ENCODE measurements at places on chromosomes 2 and 18.

- no peak for DNase-seq
Observed at GRCh38 chr2:64839844-64840243, 149.4 kb upstream of the SLC1A4 start.

- DNase-seq = no peak
Observed at GRCh38 chr2:237316339-237316738, 97.6 kb downstream of the COL6A3 start.

- no peak for DNase-seq
Observed at GRCh38 chr2:45929674-45930395, 278.4 kb downstream of the PRKCE start.

DNA sequence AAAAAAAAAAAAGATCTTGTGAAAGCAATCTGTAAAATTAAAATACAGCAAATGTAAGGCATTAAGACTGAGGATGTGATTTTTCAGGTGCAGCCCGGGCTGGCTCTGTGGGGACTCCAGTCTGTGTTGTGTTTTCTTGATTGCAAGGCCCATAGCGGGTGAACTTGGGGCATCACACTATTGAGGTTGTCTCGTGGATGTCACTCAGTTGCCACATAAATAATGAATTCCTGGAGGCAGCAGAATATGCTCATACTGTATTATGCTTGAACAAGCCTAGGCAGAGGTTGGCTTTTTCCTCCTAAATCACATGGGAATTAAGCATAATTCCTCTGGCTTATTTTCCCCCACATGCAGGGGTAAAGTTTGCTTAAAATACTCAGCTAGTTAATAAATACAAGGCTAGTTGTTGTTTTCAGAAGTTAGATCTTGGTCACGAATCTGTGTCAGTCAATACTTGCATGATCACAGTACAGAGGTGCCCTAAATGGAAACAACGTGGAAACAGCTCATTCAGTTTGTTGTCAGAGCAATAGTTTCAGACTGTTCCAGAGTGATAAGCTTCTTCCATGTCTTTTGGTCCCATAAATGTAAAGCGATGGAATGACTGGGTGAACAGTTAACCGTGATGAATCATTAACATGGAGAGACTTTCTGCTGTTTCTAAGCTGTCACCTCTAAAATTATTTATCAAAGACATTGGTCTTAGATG is 16.4 kb downstream of the GEMIN6 start:
- DNase-seq = no peak

DNA sequence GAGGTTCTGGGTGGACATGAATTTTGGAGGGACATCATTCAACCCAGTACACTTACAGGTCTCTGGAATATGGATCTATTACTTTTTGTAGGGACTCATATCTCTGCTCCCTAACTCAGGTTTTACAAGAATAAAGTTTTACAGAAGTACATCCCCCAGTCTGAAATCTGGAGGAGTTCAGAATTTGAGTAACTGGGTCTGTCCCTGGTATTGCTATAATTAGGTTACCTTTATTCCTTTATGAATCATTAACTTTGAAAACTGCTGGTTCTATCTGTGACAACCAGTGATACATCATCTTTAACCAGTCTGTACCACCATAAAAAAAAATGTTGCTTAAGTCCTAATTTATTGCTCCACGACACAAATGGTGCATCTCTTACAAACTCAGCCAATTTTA is 59.9 kb downstream of the INSIG2 start:
- no peak for DNase-seq

- no peak for DNase-seq
Observed at GRCh38 chr2:160753331-160753654, 259.7 kb upstream of the RBMS1 start.

GRCh38 chr2:8496617-8497016 is 185.2 kb upstream of the ID2 start:
- DNase-seq = no peak

DNA sequence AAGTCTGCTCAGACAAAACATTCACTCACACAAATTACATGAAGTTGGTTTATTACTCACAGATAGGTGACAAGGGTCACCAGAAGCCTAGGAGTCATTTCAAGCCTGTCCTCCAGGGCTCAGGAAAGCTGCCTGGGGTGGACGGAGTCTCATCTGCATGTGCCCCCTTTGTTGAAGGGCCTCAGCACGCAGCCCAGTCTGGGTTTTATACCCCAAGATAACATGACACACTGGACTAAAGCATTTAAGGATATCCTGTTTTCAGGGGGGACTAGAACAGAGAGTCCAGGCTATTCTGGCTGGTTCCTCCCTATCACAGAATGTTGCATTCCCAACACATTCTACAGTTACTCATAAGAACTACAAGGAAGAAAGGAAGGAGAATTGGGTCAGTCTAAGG is 164.7 kb downstream of the MREG start:
- DNase-seq = no peak

DNA sequence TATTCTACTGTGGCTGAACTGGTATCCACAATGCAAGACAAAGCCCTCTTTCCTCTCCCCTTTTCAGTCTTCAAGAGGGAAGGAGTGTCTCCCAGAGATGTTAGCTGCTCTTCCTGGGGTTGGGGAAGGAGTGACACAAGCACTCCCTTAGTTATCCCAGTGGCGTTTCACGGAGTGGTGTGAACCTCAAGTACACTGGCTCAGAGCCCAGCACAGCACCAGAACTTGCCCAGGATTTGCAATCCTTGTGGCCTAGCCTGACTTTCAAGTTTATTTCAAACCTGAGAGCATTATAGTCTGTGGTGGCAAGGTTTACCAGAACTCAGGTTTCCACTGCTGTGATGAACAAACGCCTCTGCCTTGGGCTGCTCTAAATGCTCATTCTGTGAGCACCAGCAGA is 162.5 kb downstream of the CCDC102B start:
- DNase-seq = no peak

DNA sequence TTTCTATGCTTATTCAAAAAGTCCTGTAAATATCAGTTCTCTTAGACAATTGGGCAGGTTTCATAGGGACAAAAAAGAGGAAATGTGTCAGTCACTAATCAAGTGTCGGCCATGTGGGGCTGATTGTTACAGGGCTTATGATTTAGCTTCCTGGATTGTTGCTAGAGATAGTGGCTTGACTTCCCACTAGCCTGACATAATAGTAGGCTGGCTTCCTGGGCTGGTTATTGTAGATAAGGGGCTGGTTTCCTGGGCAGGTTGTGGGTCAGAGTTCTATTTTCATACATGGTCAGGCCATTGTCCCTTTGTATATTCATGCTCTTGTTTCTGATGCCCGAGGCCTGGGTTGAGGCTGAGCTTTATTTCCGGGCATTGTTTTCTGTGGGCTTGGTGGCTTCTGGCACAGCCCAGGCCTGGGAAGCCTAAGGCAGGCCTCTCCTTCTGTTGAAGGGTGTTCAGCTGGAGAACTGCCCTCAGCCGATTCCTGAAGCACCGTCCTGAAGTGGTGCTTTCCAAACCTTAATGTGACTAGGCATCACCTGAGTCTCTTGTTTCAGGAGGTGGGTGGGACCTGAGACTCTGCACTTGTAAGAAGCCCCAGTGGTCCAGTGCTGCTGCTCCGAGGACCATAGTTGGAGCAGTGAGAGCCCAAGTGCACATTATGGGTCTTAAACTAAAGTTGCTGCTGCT is 37.0 kb downstream of the CD8B2 start:
- no peak for DNase-seq

- no peak for DNase-seq
Observed at GRCh38 chr2:100278501-100278900, 43.8 kb downstream of the LONRF2 start.

DNA sequence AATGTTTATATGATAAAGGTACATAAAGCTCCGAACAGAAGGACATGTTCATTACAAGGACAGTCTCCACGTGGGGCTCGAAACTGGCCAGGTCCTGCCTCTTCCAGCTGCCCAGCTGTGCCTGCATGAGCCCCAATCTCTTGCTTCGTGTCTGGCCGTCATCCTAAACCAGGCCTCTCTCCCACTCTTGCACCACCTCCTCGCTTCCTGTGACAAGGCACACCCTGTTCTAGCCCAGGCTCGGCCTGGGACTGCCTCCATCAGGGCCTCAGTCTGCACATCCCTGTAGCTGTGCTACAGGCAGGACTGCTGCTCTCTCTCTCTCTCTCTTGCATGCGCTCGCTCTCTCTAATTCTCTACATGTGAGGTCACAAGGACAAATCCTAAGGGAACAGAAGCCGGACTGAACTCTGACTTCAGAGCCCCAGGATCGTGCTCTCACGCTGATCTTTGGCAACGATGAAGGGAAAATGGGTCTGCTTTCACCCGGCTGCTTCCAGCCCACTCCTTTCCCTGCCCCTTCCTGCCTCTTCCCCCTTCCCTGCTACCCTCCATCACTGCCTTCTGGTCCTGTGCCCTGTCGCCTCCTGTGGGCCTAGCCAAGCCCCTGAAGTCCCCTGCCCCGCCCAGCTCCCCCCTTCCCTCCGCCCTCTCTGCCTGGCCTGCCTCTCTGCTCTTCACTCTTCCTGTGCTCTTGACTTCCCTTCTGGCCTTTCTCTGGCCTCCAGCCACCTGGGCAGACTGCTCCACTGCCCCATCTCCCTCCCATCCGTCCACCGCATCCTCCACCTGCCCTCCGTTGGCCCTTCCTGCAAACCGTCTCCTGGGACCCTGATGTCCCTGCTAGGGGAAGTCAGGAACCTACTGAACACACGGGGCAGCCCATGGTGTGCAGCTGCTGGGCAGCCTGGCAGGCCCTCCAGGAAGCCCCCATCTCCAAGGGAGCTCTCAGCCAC is 7.8 kb upstream of the GPR55 start:
- DNase-seq = no peak

DNA sequence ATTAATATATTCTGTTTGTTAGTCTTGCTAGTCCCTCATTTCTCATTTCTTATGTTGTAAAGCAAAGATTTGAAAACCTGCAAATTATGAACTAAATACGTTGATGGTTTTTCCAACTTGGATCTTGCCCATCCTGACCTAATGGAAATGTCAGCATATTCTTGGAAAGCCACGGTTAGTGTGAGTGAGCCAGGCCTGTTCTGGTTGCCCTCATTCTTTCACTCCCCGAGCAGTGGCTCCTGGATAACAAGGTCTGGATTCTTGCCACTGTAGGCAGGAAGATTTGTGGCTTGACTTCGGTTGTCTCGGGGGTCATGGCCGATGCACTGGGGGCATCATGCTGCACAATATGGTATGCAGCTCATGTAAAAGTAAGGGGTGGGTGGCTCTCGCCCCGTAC is 359.1 kb downstream of the MEIS1 start:
- DNase-seq = no peak

DNA sequence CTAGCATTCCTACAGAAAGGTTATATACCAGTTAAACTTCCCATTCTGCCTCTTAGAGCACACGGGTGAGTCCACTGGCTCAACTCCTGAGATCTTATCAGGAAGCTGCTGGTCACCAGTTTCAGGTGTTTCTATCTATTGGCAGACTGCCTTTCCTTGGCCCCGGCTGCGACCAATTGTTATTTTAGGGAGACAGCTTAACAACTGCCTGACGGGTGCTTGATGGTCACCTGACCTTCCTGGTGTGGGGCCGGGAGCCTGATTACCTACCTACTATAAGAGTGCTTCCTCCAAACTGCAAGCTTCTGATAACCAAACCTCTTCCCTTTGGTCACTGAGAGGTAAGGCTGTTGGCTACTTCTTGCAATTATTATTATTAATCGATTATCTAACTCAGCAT is 122.1 kb upstream of the XIRP2 start:
- DNase-seq = no peak

DNA sequence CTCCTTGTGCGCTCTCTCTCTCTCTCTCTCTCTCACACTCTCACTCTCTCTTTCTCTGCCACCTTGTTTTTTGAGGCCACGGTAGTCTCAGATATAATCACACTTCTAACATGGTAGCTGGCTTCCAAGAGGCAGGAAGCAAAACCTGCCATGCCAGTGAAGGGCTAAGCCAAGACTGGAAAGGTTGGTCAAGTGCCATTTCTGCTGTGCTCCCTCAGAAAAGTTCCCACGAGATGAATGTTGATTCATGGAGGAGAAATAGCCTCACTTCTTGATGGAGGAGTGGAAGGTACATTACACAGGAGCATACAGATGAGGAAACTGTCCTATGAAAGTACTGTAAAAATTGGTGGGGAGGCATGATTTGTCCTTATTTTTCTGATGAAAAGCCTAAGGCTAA is 237.9 kb downstream of the XIRP2 start:
- no peak for DNase-seq

GRCh38 chr2:212465456-212465855 is 73.1 kb downstream of the ERBB4 start:
- DNase-seq = no peak

- no peak for DNase-seq
Observed at GRCh38 chr2:205957452-205958154, 128.4 kb downstream of the INO80D start.

- DNase-seq = no peak
Observed at GRCh38 chr2:71479261-71479660, 25.9 kb downstream of the DYSF start.

- no peak for DNase-seq
Observed at GRCh38 chr2:45946023-45946422, 294.5 kb downstream of the PRKCE start.

GRCh38 chr2:143058851-143059250 is 70.4 kb upstream of the ARHGAP15 start:
- no peak for DNase-seq

GRCh38 chr18:34048423-34048822 is 176.3 kb downstream of the NOL4 start:
- DNase-seq = no peak

GRCh38 chr2:177432703-177433102 is 40.1 kb downstream of the AGPS start:
- DNase-seq = no peak

DNA sequence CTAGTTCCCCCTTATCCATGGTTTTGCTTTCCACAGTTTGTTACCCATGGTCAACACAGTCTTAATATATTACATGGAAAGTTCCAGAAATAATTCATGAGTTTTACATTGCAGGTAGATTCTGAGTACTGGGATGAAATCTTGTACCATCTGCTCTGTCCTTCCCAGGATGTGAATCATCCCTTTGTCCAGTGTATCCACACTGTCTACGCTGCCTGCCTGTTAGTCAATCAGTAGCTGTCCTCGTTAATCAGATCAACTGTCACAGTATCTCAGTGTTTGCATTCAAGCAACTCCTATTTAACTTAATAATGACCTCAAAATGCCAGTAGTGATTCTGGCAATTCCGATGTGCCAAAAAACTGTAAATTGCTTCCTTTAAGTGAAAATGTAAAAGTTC is 76.3 kb downstream of the DYNC1I2 start:
- no peak for DNase-seq

DNA sequence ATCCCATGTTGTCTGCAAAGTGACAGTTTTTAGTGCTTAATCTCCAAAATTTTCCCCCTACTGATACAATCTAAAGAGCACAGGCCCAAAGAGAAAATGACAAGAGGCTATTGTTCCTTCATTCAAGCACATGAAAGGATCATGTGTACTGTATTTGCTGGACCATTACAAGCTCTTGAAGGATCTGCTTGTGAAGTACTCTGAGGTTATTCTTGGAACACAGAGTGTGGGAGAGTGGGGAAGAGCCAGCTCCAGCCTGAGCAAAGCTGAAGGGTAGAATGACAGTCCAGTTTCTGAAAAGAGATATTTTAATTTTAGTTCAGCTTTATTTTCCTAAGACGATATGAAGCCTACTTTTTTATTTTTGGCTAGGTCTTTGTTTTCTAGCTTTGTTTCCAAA is 112.2 kb downstream of the GALNT3 start:
- no peak for DNase-seq

- DNase-seq = no peak
Observed at GRCh38 chr2:120550282-120550681, 185.4 kb upstream of the GLI2 start.

Data from stimulated activated CD8-positive, alpha-beta memory T cell treated with anti-CD3 and anti-CD28 coated beads, Interleukin-2, amount 100 ng/mL, for 48 hours (primary cell).